CD4-positive, alpha-beta T cell treated with Interleukin-1 beta for 1 hour (primary cell): ENCODE measurements at places on chromosomes 4 and X.

DNA sequence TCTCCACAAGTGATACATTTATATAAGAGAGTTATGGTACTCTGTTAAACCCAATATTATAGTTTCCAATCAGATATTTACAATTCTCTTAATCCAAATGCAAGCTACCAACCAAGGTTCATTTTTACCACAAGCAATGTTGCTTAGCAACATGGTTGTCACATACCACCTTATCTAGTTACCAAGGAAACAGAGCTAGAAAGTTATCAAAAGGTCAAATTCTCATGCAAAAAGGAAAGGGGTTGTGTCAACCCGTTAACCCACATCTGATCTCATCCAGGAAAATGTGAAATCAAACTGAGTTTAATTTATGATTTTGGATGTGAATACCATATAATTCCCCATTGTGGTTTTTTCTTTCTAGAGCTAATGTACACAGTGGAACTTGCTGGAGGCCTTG, 274.1 kb upstream of the MAGEB2 start:
- no peak for DNase-seq

- DNase-seq: no peak
Measured at GRCh38 chr4:128247906-128248305, 39.7 kb downstream of the PGRMC2 start.

DNA sequence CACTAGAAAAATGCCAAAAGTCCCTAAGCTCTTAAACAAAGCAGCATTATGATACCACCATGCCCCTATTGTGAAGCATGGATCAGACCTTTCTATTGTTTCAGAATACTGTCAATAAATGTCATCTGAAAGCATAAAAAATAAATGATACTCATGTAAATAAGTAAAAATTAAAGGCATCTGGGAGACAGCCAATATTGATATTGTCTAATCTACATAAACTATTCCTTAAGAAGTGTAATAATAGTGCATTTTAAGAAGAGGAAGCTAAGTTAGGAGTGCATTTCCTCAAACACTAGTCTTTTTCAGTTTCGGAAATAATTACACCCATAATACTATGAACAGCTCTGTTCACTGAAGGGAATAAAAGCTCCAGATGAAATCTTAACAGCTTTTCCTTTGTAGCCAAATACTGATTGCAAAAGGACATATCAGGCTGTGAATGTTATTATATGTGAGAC, 181.6 kb downstream of the SPOCK3 start:
- no peak for DNase-seq

GRCh38 chr4:140242357-140243277, 88.6 kb upstream of the MAML3 start:
- DNase-seq: no peak

DNA sequence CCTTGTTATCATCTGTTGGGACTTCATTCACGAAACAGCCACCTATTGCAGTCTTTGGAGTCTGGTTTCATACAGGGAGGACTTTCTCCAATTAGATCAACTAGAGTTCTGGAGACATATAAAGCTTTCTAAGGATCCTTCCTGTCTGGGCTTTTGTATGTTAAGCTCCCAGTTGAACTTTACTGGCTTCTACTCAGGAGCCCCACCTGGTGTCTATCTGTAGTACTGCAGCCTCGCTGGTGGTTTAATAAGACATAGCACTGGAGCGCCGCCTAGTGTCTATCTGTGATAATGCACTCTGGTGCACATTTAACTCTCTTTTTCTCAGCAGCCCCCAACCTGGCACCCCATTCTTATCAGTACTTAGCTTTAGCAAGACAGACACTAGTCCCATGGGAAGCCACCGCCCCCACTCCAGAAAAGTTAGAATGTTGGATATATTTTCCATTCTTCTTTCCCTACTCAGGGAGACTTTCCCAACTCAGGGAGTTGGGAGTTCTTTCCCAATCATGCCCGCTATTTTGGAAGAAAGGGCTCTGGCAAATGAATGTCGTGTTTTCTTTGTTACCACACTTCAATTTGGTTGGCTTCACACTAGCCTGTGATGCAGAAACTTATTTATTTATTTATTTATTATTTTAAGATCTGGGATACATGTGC, 36.9 kb upstream of the SYTL4 start:
- DNase-seq: peak; percentile 80

- no peak for DNase-seq
Measured at GRCh38 chr4:165177725-165178666, 29.4 kb upstream of the KLHL2 start.

GRCh38 chr4:101102114-101102742, 245.1 kb downstream of the PPP3CA start:
- DNase-seq: no peak

- peak; percentile 16 for DNase-seq
Measured at GRCh38 chr4:122224348-122224747, 72.2 kb downstream of the BLTP1 start.

GRCh38 chr4:15809466-15809865, 31.3 kb downstream of the CD38 start:
- DNase-seq: no peak

GRCh38 chrX:36974911-36975310, 33.3 kb upstream of the FAM47C start:
- no peak for DNase-seq

DNA sequence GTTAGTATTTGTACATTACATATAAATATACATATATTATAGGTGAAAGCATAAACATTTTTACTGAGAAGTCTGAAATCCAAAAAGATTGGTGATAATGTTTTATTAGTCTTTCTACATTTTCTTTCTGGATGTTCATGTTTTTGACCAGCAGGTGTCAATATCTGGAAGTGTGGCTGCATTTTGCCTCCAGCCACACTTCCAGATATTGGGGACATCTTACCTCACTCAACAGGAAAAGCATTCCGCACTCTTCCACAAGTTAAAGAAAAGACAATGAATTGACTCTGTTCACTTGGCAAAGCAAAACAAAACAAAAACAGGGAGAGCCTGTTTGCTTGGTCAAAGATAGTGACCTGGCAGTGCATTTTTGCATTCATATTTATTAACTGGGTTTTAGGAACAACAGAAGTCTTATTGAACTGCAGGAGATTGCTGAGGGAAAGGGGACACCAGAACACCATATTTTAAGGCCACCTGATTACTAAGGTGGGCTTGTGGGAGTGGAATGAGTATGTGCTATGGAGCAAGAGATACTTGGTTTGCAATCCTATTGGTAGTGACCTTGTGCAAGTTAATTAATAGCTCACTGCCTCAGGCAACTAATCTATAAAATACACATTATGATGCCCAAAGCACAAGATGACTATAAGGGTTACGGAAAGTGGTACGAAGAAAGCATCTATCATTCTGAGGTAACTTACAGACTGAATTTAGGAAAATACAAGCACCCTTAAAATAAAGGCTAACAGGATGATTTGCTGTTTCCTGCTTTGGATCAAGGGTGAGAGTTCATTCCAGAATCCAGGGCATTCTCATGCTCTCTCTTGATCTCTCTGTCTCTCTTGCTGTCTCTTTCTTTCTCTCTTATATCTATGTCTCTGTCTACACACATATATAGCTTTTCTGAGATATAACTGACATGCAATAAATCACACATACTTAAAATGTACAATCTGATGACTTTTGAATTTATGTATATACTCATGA, 389.9 kb upstream of the EMCN start:
- DNase-seq: no peak
